HepG2 (cell line): ENCODE measurements at places on chromosomes 12 and 14.

GRCh38 chr12:108788076-108788782, 56.9 kb upstream of the CORO1C start:
- peaks cover 8% of the 10 kb centered on the region for H3K4me1 ChIP-seq
- H3K27ac ChIP-seq = no peak overlapping the region
- DNase-seq = no peak
- peaks cover 25% of the 10 kb centered on the region; the same call in 1 of the 3 replicates for H3K36me3 ChIP-seq
- H3K4me3 ChIP-seq = no peak overlapping the region

GRCh38 chr12:131622422-131622955, 88.4 kb upstream of the SFSWAP start:
- no peak overlapping the region for H3K4me3 ChIP-seq
- H3K27ac ChIP-seq = no peak overlapping the region
- no peaks in the 10 kb centered on the region for H3K4me1 ChIP-seq
- H3K36me3 ChIP-seq = no peaks in the 10 kb centered on the region

GRCh38 chr14:93054006-93054405, 61.7 kb downstream of the ITPK1 start:
- H3K27ac ChIP-seq = no peak overlapping the region
- no peaks in the 10 kb centered on the region for H3K36me3 ChIP-seq
- no peaks in the 10 kb centered on the region for H3K27me3 ChIP-seq

DNA sequence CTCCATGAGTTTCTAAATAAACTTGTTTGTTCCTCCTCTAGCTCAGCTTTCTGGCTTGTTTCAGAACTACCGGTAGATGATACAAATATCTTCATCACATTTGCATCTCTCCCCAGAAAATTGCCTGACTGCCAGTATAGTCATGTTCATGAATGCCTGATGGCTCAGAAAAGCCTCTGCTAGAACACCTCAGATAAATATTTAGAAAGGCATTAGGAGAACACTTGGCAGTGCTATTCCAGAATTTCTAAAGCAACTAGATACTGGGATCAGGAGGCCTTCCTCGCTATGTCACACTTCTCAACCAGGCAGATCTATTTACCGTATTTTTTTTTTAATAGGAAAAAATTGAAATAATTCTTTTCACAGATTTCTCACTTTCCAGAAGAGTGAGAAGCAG, 32.3 kb upstream of the KRAS start:
- H3K27ac ChIP-seq = no peak overlapping the region
- no peak for DNase-seq
- no peaks in the 10 kb centered on the region for H3K27me3 ChIP-seq
- H3K4me3 ChIP-seq = no peak overlapping the region
- H3K4me1 ChIP-seq = no peaks in the 10 kb centered on the region
- no peaks in the 10 kb centered on the region for H3K36me3 ChIP-seq

- no peak for DNase-seq
- no peaks in the 10 kb centered on the region for H3K4me1 ChIP-seq
- H3K27ac ChIP-seq = no peak overlapping the region
- peaks cover 6% of the 10 kb centered on the region; the same call in 2 of the 3 replicates for H3K27me3 ChIP-seq
- no peaks in the 10 kb centered on the region for H3K36me3 ChIP-seq
- H3K4me3 ChIP-seq = no peak overlapping the region
Observed at GRCh38 chr12:112564160-112564784, 145.5 kb downstream of the PTPN11 start.

DNA sequence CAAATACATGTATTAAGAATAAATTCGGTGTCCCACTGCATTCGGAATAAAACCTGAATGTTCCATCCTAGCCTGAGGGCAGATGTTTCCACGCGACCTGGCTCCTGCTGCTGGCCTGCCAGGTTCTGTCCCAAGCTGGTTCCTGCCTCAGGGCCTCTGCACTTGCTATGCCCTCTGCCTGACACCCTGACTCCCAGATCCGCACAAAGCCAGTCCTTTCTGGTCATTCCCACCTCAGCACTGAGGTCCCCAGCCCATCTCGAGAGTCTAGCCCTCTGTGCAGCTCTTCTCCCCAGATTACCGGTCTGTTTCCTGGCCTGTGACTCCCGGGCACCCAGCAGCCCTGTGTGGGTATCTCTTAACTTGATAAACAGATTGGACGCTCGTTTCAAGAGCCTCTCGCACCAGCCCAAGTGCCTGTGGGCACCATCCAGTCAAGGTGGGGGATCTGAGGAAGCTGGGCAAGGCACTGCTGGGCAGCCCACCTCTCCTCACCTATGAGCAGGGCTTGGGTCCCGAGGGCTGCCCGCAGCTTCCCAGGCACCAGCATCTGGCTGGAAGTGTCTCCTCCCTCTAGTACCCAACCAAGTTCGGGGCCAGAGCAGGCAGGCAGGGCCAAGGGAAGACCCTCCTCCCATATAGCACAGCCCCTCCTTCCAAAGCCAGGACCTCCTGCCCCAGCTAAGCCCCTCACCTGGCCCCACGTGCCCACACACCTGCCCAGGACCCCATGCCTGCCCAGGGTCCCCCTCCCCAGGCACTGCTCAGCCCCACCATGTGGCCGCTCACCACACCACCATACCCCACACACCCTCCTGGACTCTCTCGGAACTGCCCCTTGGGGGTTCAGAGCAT, 132.2 kb downstream of the NCOR2 start:
- no peaks in the 10 kb centered on the region for H3K27me3 ChIP-seq
- H3K27ac ChIP-seq = no peak overlapping the region
- H3K4me1 ChIP-seq = no peaks in the 10 kb centered on the region
- no peak for DNase-seq
- peaks cover 7% of the 10 kb centered on the region for H3K36me3 ChIP-seq
- H3K4me3 ChIP-seq = no peak overlapping the region

GRCh38 chr14:21985081-21985480, 311.5 kb upstream of the OR4E1 start:
- H3K27me3 ChIP-seq = no peaks in the 10 kb centered on the region
- no peak overlapping the region for H3K4me3 ChIP-seq
- H3K27ac ChIP-seq = no peak overlapping the region
- no peaks in the 10 kb centered on the region for H3K4me1 ChIP-seq
- no peak for DNase-seq
- H3K36me3 ChIP-seq = no peaks in the 10 kb centered on the region

DNA sequence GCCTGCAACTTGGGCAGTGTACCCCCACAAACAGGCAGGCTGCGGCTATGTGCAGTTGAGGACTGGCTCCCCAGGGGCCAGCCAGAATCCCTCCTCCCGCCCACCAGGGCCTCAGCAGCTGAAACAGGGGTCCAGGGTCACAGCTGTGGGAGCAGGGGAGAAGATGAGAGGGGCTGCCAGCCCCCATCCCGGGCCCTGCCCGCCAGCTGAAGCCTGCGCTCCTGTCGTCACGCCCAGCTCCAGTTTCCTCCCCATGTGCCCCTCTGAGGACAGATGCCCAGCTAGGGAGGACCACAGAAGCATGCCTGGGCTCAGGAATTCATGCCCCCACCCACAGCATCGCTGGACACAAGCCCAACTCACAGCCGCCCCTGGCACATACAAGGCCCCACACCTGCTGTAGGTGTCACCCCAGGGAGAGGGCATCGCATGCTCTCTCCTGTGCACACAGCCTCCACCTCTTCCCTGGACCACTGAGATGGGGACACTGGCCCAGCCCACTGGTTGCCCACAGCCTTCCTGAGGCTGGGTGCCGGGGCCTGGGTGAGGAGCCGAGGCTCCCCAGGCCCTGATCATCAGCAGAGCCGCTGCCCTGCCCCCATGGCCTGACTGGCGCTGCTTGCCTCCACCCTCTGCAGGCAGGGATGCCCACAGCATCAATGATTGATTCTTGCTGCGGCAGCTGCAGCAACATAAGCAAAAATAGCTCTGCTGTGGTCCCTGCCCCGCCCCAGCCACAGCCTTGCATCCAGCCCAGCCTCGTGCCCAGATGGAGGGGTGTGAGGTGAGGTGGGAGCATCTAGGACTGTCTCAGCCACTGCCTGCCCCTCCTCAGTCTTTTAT, 3.7 kb upstream of the CLBA1 start:
- no peak overlapping the region for H3K27ac ChIP-seq
- H3K4me3 ChIP-seq = no peak overlapping the region
- H3K27me3 ChIP-seq = peaks cover 15% of the 10 kb centered on the region; the same call in 1 of the 2 replicates
- H3K4me1 ChIP-seq = peaks cover 61% of the 10 kb centered on the region

DNA sequence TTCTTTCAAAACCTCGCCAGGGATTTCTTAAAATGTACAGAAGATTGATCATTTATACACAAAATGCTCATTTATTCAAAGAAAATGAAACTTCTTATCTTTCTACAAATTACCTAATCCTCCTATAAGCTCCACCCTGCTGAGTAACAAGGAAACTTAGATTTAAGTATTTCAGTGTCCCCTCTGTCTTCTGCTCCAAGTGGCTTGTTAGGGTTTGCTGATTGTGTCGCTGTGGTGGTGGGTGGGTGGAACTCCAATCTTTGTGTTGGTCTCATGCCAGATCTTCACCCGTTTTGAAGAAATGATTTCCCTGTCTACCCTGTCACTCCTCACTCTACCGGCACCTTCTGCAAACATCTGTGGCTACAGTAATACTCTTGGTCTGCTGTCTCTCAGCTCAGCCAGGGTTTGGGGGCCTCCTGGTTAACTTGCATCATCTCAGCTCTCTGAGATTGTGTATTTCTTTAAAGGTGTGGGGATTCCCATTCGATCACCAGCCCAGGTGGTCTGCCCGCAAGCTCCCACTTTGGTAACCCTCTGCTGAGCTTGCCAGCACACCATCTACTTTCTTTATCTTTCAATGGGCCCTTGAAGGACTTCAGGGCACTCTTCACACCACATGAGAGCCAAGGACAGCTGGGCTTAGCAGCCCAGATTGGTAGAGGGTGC, 73.8 kb downstream of the DRAM1 start:
- no peak overlapping the region for H3K27ac ChIP-seq
- H3K27me3 ChIP-seq = peaks cover 4% of the 10 kb centered on the region; the same call in 1 of the 3 replicates
- peaks cover 1% of the 10 kb centered on the region for H3K4me1 ChIP-seq

DNA sequence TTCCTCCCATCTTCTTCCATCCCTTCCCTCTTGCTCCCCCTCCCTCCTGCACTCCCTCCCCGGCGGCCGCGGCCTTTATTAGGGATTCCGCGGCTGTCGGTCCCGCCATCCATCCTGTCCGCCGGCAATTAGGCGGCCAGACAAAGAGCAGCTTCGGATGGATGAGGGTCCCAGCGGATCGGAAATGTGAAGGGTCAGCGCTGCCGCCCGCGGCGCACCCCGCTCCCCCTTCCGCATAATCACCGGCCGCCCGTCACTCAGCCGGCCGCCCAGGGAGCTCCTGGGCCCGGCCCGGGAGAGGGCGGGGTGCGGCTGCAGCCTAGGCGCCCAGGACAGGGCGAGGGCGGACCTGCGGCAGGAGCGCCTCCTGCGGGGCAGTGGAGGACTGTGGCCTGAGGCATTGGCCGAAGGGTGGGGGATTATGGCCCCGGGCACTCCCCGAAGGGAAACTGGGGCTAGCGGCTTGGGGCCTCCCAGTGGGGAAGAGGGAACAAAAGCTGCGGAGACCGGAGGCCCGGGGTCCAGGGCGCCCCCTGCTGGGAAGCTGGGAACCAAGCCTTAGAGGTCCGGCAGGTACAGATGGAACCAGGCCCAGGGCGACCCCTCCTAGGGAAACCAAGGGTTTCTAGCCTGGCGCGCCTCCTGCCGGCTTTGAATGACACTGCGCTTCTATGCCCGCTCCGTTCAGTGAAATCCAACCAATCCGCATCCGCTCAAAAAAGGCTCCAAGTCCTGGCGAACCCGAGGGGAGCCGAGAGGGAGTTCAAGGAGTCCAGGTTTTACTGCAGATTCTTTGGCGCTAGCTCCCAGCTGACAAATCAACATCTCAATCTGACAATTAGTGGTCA, 4.4 kb upstream of the DNAJC22 start:
- H3K27me3 ChIP-seq = peaks cover 90% of the 10 kb centered on the region
- no peaks in the 10 kb centered on the region for H3K36me3 ChIP-seq
- H3K27ac ChIP-seq = no peak overlapping the region
- H3K4me1 ChIP-seq = peaks cover 51% of the 10 kb centered on the region

DNA sequence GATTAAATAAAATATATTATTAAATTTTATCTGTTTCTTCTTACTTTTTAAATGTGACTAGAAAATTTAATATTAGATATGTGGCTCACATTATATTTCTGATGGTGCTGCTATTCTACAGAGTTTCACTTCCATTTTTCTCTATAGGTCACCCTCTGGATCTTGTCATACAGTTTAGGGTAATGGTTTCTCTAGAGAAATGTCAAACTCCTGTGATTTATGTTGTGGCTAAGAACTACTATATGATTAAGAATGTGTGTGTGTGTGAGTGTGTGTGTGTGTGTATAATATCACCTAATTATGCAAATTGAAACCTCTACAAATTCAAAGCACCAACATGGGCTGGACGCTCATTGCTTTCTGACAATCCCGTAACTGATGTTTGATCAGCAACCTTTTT, 325.9 kb downstream of the ADAMTS20 start:
- H3K27me3 ChIP-seq = no peaks in the 10 kb centered on the region
- H3K4me1 ChIP-seq = no peaks in the 10 kb centered on the region
- no peak for DNase-seq
- no peak overlapping the region for H3K27ac ChIP-seq

DNA sequence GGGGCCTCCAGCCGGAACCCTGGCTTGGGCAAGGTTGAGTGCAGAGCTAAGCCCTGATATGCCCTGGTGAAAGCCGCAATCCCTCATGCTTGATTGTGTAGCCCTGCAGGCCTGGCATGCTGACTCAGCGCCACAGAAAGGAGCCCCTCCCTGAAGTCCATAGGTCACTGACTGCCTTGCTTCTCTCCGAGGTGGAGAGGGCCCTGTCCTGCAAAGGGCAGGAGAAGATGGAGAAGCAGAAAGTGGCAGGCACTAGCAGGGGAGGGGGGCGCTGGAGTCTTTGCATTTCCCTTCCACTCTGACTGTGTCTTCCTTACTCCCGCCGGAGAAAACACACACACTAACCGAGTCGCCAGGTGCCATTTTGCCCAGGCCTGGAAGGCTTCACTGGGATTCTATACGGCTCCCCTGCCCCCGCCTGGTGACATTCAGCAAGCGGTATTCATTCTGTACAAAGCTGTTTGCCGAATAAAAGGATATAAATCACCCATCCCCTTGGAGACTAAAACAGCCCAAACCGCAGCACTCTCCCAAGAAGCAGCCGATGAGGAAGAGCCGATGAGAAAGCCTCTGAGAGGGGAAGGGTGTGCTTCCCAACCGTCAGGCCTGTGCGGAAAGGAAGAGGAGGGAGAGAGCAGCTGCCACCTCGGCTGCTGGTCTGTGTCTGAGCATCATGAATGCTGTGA, 69.8 kb downstream of the SLC6A12 start:
- DNase-seq = peak; percentile 62
- peak overlapping the region; percentile 45 for H3K4me3 ChIP-seq
- H3K36me3 ChIP-seq = no peaks in the 10 kb centered on the region
- H3K27me3 ChIP-seq = no peaks in the 10 kb centered on the region; the same call in 1 of the 2 replicates
- H3K27ac ChIP-seq = peak overlapping the region; percentile 10

- no peaks in the 10 kb centered on the region for H3K27me3 ChIP-seq
- H3K27ac ChIP-seq = no peak overlapping the region
- H3K4me1 ChIP-seq = peaks cover 35% of the 10 kb centered on the region
- DNase-seq = no peak
- H3K36me3 ChIP-seq = peaks cover 1% of the 10 kb centered on the region; the same call in 1 of the 3 replicates
Observed at GRCh38 chr12:95736631-95737030, 53.9 kb downstream of the NTN4 start.

DNA sequence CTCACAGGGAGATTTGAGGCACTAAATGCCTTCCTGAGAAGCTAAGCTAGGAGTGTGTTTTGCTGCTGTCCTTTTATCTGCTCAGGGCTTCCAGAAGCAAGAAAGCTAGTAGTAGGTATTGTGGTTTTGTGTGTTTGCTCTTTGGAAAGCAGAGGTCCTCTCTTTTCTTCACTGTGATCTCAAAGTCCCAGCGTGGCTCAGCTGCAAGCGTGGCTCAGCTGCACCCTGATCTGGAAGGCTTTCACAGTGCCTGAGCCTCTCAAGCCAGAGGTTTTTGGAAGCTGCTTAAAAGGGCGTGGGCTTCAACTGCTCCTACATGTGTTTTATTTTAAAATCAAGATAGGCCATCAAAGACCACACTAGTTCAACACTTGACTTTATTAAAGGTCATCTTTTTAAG, 337.4 kb upstream of the RGS6 start:
- DNase-seq = no peak
- H3K4me3 ChIP-seq = no peak overlapping the region
- H3K4me1 ChIP-seq = peaks cover 14% of the 10 kb centered on the region
